ENCODE measurements at places on chromosomes 1 and 21.

- DNase-seq = no peak
Observed at GRCh38 chr1:58573705-58574591, 3.1 kb downstream of the TACSTD2 start.

GRCh38 chr21:39332175-39332574 is 16.7 kb downstream of the HMGN1 start:
- DNase-seq = no peak

GRCh38 chr1:204950353-204951001 is 79.8 kb downstream of the NFASC start:
- no peak for DNase-seq

DNA sequence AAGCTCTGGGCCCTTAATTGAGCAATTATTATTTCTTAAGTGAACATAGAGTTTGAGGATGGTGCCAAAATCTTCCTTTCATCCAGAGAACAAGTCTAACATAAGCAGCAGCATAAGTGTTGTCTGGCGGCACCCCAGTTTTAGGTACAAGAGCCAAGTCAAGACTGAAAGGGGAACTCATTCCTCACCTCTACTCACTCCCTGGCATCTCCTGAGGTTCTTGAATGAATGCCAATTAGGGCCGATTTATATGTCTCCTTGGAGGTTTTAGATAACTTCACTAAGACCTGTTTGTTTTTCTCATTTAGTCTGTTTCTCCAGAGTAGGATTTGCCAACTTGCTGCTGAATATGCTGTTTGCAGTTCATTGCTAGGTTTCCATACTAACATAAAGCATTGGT is 42.6 kb upstream of the ADGRL2 start:
- DNase-seq = no peak

All from non-pigmented ciliary epithelial cell (primary cell).